ENCODE measurements at places on chromosomes 5 and 9. TPM values are rescaled to one million over a fixed set of nuclear protein-coding genes. Genes with fewer than 3 reads are reported as not detected.

Gene SPATA31D4
- not detected for total RNA-seq

Gene GARIN3
- total RNA-seq: not detected

Gene ACSL6
- total RNA-seq: 17.6 TPM

Gene SLC1A3
- not detected for total RNA-seq

Gene KCNN2
- not detected for total RNA-seq

Gene ZNF189
- 5.0 TPM for total RNA-seq

DNA sequence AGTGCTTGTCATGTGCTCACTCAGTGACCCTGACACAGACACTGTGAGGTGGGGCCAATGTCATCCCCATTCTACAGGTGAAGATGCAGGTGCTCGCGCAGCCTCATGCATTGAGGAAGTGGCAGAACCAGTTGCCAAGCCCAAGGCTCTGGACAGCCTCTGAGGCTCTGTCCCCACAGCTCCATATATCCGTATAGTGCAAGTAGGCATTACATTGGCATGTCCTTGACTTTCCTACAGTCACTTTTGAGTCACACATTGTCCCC is 58.8 kb upstream of the ANGPTL2 start:
- DNase-seq: no peak

DNA sequence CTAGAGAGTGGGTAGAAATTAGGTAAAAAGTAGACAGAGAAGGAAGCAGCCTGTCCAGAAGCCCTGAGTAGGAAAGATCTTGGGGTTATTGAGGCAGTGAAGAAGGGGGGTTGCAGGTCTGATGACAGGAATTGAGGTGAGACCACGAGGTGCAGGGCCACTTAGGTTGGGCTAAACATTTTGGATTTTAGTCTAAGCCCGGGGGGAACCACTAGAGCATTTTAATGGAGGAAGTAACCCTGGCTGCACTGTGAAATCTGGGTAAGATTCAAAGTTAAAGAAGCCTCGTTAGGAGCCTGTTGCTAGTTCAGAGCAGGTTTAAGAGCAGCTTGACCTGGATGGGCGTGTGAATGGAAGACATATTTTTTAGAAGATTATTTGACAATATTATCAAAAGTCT is 38.3 kb downstream of the MAP3K1 start:
- no peak for DNase-seq

- DNase-seq: no peak
Observed at GRCh38 chr5:133712562-133712961, 100.2 kb upstream of the FSTL4 start.

- peak; percentile 81 for DNase-seq
Observed at GRCh38 chr9:136847826-136848392, 1.3 kb upstream of the PHPT1 start.

DNA sequence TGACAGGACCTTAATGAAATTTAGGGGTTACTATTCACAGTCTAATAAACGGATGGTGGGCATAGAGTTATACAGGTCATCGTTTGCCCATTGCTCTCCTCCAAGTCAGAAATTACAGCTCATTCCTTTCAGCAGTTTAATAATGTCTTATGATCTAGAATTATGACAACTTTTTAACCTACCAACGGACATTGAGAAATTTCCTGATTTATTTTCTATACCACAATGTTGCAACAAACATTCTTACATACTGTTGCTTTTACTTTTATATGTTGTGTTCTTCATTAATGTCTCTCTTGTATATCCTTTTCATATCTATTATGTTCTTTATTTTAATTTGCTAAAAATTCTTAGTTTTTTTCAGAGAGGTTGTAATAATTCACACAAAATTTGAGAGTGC is 152.8 kb upstream of the PRLR start:
- no peak for DNase-seq

- DNase-seq: no peak
Observed at GRCh38 chr9:29397148-29397547, 1823.9 kb upstream of the C9orf72 start.

- no peak for DNase-seq
Observed at GRCh38 chr5:34957857-34958690, 28.7 kb downstream of the DNAJC21 start.

GRCh38 chr5:143826951-143827444 is 15.0 kb downstream of the HMHB1 start:
- DNase-seq: no peak

DNA sequence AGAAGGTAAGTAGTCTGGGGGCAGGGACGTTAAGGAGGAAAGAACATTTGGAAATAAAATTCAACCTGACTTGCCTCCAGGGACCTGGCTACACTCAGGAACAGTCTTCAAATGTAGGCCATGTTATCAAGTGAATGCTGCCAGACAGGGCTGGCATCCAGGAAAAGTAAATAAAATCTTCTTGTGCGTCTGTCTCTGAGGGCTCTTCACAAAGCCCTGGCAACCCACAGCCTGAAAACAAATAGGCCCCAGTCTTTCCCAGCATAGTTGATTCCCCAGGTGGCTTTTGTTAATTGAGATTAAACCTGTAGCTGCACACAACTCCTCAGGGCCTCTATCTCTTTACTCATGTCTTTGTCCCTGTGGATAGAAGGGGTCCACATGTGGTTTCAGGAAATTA is 55.4 kb downstream of the STK32A start:
- DNase-seq: no peak

GRCh38 chr5:157205708-157206107 is 25.1 kb downstream of the ITK start:
- no peak for DNase-seq

DNA sequence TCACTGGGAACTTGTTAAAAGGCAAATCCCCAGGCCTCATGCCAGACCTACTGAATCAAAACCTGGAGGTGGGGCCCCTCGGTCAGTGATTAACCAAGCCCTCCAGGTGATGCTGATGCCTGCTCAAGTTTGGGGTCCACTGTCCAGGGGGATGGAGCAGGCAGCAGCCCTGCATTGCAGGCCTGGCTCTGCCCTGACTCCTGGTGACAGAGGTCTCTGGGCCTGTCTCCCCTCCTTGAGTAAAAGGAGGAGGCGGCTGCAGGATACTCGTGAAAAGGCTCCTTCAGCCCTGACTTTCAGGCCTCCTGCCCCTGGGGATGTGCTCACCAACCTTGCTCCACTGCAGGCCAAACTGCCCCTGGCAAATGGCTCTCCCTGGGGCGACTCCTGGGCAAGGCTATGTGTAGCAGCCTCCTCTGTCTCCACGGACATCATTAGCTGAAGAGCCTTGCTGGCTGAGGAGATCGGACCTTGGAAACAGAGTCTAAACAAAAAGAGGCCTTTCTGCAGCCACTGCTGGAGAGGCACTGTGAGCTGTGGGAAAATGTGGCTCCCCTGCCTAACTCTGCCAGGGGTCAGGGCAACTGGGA is 134.8 kb upstream of the ALDH1B1 start:
- DNase-seq: no peak

DNA sequence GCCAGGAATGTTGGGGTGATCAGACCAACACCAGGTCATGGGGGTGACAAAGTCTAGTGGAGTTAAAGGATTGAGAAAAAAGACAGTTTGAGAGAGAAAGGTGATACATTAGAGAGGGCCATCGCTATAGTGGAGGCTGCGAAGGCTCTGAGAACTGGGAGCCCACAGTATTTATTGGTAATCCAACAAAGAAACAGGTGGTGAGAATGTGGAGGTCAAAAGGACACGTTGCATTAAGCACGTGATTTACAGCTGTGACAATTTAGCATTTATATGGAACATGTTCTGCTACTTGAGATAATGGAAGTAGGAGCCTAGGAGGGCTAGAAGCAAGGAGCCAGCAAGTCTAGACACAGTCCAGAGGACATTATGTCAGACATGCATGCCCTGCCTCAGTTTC is 2086.5 kb upstream of the C9orf72 start:
- DNase-seq: no peak

- DNase-seq: no peak
Observed at GRCh38 chr9:110257097-110257841, 962 bp upstream of the TXN start.

All from CD4-positive, alpha-beta T cell (primary cell).